ENCODE measurements at places on chromosomes 12 and 14.

DNA sequence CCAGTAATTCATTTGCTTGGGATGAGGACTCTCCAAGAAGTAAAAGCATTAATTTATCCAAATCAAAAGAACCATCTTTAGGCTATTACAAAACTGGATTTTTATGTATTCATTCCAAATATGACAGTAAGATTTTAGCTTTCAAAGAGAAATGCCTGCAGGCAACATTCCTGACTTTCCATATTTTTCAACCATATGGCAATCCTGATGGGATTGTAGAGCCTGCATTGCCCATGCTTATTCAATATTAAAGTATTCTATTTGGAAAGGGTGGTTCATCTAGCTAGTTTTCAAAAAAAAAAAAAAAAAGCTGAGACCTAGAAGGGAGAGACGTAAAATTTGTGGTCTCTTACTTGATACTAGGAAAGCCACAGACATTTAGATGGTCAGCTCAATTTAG is 1253.7 kb downstream of the LRFN5 start:
- no peak for DNase-seq

- DNase-seq: no peak
These were observed 161.9 kb downstream of the CHST11 start for GRCh38 chr12:104618691-104619090.

DNA sequence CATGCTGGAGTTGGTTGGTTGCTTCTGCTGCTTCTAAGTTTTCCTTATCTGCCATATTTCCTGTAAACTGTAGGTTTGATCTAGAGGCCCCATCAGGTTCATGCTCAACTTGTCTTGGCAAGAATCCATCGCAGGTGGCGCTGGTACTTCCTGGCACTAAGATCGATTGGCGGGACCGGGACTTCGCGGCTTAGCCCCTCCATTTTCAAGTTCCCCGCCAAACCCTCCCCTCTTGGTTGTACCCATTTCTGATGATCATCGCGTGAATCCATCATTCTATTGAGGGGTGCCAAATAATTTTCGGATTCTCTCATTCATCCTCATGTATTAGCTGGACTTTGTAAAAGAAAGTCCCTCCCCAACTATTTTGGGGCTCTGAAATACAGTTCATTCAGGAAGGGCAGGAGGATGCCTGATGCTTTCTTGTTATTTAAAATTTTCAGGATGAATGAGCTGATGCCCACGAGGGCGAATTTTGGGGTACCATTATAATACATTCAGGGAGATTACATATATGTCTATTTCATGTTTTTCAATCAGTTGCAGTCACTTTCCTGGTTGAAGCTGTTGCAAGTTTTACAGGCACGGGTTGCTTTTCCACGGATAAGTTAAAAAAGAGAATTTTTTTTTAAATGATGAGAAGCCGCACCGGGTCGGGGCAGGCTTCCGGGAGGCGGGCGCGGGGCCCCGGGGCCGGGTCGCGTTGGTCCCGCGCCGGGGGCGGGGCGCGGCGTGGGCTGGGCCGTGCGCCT is 395 bp upstream of the BRI3BP start:
- DNase-seq: peak; percentile 28

DNA sequence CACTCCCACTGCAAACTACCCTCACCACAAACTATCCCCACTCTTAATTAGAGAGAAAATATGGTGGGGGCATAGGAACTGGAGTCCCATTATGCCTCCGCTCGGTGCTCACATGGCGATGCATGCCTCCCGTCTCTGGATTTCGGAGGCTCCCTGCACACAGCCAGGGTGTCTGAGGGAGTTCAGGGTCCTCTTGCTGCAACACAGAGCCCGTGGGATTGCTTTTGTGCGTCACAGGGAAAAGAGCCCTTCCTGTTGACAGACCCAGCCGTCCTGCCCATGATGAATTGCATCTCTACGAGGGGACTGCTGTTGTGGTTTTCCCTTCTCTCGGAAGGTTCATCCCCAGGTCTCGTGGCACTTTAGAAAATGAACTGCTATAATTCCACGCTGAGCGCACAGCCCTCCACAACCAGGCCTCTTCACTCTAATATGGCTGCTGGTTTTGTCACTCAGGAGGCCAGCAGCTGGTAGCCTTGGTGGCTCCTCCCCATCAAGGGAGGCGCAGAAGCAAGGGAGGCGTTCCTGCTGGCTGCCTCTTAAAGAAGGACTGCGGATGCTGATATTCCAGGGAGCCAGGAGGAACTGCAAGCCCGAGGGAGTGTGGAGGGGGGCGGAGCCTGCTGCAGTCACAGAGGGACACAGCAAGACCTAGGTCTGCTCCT is 158.0 kb downstream of the KCNA5 start:
- peak; percentile 81 for DNase-seq

DNA sequence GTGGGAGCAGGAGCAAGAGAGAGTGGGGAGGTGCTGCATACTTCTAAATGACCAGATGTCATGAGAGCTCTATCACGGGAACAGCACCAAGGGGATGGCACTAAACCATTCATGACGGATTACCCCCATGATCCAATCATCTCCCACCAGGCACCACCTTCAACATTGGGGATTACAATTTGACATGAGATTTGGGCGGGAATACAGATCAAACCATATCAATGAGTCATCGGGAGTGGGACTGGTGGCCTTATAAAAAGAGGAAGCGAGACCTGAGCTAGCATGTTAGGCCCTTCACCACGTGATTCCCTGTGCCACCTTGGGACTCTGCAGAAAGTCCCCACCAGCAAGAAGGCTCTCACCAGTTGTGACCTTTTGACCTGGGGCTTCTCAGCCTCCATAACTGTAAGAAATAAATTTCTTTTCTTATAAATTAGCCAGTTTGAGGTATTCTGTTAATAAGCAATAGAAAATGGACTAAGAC is 28.7 kb downstream of the COX8C start:
- no peak for DNase-seq

DNA sequence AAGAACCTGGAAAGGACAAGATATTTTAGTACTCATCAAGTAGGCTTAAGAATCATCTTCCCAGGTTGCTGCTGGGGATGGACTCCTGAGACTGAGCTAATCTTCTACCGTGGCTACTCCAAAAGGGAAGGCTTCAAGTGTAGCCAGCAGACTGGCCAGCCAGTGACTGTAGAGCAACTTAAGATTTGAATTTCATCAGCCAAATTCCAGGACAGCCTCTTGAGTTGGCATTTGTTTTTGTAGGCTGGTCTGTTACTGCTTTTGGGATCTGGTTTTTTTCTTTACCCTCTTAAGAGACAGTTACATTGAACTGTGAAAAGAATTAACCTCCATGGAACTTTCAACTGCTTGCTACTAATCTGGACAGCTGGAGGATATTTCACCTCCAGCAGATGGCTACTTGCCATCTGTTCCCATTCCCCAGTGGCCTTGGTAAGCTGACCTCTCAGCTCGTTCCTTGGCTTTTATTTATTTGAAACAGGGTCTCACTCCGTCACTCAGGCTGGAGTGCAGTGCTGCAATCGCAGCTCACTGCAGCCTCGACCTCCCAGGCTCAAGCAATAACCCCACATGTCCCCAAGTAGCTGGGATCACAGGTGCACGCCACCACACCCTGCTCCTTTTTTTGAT is 20.7 kb downstream of the VTI1B start:
- DNase-seq: peak; percentile 69

DNA sequence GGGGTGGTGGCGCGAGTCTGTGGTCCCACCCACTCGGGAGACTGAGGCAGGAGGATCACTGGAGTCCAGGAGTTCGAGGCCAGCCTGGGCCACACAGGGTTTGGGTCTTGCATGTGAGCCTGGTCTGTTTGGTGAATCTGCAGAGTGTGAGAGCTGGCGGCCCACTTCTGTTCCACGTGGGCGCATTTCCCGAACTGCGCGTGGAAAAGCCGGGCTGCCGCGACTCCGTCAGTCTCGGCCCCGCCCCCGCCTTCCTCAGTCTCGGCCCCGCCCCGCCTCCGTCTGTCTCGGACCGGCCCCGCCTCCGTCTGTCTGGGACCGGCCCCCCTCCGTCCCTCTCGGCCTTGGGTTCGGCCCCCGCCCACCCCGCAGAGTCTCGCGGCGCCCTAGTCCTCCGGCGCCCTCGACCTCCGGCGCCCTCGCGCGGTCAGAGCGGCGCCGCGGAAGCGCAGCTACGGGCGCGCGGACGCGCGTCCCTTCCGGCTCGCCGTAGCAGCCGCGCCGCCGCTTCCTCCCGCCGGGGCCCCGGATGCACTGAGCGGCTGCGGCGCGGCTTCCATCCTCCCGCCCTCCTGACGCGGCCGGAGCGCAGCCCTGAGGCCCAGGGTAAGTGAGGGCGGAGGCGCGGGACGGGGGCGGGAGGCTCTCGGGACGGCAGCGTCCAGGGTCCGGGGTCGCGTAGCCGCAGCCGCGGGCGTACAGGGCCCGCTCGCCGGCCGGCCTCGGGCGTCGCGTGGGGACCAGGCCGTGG is at the start of gene EP400:
TSS of gene EP400 (plus strand) at position 512 of the 751 bp plus-strand sequence. CDS start 10,678 bp downstream, outside the sequence.
- DNase-seq: peak; percentile 95

- peak; percentile 77 for DNase-seq
These were observed 7.5 kb upstream of the ETFBKMT start for GRCh38 chr12:31651893-31652521.

- peak; percentile 49 for DNase-seq
These were observed 21.3 kb upstream of the RFLNA start for GRCh38 chr12:124273630-124274029.

GRCh38 chr12:22672951-22673350 is 48.0 kb downstream of the ETNK1 start:
- peak; percentile 84 for DNase-seq

DNA sequence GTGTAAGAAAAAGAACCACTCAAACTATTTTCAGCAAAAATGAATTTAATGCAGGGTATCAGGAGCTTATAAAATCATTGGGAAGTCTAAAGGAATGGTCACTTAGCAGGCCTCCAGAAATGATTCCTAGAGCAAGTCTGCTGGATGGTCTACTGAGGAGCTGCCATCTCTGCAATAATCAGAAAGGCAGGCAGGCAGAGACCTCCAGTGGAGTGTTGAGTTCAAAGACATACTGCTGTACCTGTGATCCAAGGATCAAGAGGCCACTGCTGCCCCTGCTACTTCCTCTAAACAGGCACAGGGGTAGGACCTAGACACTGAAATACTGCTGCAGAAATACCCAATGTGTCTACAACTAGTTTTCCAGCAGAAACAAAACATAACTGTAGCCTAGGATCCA is 14.5 kb upstream of the KICS2 start:
- DNase-seq: peak; percentile 35

GRCh38 chr12:124484526-124484953 is 82.9 kb downstream of the NCOR2 start:
- no peak for DNase-seq

DNA sequence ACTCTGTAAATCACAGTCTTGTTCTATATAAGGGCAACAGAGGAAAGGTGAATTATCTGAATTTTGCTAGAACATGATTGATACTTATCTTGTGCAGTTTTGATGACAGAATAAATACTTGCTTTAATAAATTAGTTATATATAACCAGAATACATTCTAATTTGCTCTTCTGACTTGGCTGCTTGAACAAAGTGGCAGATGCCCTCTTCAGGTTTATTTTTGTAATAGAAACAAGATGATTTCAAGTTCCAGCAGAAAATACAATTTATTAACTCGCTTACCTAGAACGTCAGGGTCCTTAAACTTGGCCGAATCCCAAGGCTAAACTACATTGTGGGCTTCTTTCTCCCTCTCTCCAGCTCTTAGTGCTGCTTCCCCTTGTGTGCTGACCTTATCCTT is 57.6 kb upstream of the SSTR1 start:
- no peak for DNase-seq

GRCh38 chr14:77041881-77042545 is 13.5 kb upstream of the IRF2BPL start:
- peak; percentile 97 for DNase-seq

GRCh38 chr12:75900226-75900625 is 131.3 kb downstream of the PHLDA1 start:
- peak; percentile 47 for DNase-seq

DNA sequence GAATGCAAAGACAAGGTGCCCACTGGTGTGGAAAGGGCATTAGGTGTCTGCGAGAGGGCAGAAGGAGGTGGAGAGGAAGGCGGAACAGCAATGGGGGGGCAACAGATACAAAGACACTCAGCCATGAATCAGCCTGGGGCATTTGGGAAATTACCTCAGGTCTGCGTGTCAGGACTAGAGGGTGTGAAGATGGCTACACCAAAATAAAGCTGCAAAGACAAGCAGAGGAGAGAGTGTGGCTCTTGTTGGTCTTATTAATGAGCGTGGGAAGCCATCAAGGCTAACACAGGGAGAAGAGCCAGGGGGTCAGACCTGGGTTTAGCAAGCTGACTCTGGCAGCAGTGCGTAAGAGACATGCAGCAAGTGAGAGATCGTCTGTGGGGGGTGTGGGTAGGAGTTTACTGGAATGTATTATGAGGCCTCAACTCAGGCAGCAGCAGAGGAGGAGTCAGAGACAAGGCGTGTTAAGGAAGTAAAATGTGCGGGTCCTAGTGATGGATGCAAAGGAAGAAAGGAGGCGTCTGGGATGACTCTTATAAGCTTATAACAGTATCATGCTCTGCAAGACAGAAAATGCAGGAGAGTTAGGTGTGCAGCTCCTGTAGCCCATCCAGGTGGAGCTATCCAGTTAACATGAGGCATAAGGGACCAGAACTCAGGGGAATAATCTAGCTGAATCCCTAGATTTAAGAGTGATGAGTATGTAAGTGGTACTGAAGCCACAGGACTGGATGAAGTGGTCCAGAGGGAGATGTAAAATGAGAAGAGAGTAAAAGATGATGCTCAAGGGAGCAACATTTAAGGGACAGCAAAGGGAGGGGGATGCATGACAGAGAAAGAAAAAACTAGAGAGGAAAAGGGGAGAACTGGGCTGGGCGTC is 50.4 kb downstream of the KCNK10 start:
- no peak for DNase-seq

DNA sequence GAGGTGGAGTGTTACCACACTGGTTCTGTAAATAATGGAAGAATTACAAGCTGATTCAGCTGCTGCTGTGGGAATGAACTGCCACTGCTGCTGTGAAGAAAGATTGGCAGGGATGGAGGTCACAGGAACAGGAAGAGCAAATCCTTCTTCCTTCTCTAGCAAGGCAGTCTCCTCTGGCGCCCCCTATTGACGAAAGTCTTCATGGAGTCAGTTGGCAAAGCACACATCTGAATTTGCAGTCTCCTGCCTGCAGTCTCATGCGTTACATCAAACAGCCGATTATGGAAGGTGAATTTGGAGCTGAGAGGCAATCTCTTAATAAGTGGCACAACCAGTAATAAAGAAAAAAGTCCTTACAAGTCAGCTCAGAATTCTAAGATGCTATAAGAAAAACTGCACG is 106.0 kb upstream of the TMTC1 start:
- DNase-seq: peak; percentile 7

DNA sequence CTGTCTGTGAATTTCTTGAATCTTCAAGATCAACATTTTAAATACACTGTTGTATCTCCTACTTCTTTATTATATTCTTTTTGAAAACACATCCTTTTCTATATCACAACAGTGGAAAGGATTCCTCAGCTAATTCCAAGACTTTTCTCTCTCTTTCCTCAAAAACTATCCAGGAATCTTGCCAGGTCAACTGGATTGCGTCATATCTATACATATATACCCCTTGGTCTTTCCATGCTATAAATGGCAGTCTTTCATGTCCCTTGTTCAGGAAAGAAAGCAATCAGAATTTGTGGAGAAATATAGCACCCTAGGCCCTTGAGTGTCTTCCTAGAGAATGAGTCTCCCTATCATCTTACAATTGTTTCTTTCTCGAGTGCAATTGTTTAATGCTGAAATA is 149.0 kb downstream of the KCNA5 start:
- DNase-seq: peak; percentile 42

- DNase-seq: no peak
These were observed 454.5 kb downstream of the ADAMTS20 start for GRCh38 chr12:43097471-43097870.
